NCI-H1694 treated with DMSO at 0.1 percent for 48 hours (cell line): ENCODE measurements at places on chromosomes 3 and 15.

GRCh38 chr3:154872696-154873095 is 207.4 kb upstream of the MME start:
- no peak for DNase-seq

GRCh38 chr3:133424937-133425869 is 25.3 kb downstream of the BFSP2 start:
- no peak for DNase-seq

DNA sequence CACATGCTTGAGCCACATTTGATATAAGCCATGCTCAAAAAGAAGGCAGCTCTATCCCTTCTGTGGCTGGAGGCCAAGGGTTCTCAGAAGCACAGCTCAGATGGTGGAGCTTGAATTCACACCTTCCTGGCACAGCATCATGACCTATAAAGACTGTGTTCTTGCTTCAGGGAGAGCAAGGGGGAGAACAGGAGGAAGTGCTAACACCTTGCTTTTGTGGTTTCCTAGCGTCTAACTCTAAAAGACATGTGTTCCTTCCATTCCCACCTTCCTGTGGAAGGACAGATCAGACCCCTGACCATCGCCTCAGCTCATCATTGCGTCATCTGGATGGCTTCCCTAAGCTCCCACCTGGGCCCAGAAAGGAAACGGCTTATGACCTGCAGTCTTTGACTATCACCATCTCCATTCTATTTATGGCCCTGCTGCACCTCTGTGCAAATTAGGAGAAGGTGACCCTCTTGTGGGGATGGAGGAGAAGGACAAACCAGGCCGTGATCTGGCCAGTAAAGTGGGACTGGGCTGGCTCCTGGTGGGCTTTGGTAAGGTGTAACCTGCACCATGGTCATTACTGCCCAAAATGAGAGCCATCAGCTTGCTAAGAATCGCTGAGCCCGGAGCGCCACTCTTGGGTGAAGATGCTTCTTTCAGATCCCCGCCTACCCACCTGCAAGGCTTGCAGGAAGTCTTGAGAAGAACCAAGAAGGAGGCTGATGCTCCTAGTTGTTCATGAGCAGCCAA is 128.5 kb downstream of the SERPINI1 start:
- DNase-seq, result no peak

DNA sequence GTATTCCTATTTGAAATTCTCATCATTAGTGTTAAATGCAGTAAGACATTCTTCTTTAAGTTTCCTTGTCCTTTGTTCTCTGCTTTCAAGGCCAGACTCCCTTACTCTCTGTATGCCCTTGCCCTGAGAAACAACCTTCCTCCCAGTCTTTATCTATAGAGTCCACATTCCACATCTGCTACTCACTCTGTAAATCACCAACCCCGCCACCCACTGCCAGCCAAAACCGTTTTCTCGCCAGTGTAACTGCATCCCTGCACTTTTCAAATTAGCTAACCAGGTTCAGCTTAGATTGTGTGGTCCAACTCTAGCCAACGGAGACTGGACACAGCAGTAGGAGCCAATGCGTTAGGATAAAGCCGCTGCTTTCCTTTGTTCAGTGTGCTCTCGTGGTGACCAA is 402.4 kb upstream of the PDZRN3 start:
- no peak for DNase-seq

DNA sequence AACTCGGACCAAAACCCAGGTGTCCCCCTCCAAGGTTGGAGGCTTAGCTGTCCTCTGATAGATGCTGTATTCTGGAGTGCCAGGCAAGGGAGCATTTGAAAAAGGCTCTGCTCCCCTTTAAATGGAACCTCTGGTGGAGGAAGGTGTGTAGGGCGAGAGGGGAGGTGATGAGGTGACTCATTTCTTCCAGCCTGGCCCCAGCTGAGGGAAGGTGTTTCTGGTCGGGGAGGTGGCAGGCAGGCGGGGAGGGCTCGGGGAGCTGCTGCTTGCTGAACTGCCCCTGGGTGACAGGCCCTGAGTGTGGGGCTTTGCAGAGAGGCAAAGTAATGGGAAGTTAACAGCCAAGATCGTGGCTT is 18.8 kb downstream of the PSTPIP1 start:
- DNase-seq, result no peak

GRCh38 chr3:39519103-39519502 is 51.6 kb downstream of the MOBP start:
- DNase-seq, result no peak

- DNase-seq, result no peak
These were observed 253.3 kb downstream of the FAM43A start for GRCh38 chr3:194938845-194939531.
